Natural killer cell (primary cell): ENCODE measurements at places on chromosomes 6 and 20. TPM values are rescaled to one million over a fixed set of nuclear protein-coding genes. Genes with fewer than 3 reads are reported as not detected.

SAYSD1 gene
- 11.3 TPM for total RNA-seq

DPPA5 gene
- total RNA-seq, result not detected

NT5E gene
- total RNA-seq, result 0.57 TPM

UBD gene
- total RNA-seq, result not detected

PTCRA gene
- total RNA-seq, result 3.7 TPM

DNA sequence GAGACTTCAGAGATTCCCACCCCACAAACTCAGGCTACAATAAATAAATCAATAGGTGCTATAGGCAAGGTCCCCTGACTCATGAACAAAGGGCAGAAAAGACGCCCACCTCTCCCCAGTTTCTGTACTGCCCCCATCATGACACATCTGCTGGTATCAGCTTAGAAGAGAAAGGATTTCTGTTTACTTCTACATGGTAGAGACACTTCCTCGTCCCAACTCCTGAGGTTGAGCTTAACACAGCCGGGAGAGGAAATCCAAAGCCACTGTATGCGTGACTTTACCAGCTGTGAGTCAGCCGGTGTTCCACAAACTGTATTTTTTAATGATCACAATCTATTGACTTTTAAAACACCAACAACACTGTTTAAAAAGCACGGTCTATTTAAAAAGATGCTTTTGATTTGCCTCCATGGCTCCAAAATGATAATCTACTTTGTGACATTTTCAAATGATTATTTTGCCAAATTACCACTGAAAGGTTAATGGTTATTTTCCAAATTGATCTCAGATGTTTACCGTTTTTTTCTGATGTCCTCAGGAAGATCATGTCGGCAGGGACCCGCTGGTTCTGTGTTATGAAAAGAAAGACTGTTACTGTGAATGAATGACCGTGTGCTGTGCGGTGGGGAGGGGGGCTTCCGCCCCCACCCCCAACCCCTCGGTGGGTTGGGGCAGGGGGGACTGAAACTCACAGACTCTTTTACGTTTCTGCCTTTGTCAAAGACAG lies 72.5 kb downstream of the ATP9A start:
- H3K27me3 ChIP-seq, result no peaks in the 10 kb centered on the region
- peaks cover 6% of the 10 kb centered on the region for H3K4me1 ChIP-seq
- H3K27ac ChIP-seq, result no peak overlapping the region
- H3K4me3 ChIP-seq, result no peak overlapping the region

DNA sequence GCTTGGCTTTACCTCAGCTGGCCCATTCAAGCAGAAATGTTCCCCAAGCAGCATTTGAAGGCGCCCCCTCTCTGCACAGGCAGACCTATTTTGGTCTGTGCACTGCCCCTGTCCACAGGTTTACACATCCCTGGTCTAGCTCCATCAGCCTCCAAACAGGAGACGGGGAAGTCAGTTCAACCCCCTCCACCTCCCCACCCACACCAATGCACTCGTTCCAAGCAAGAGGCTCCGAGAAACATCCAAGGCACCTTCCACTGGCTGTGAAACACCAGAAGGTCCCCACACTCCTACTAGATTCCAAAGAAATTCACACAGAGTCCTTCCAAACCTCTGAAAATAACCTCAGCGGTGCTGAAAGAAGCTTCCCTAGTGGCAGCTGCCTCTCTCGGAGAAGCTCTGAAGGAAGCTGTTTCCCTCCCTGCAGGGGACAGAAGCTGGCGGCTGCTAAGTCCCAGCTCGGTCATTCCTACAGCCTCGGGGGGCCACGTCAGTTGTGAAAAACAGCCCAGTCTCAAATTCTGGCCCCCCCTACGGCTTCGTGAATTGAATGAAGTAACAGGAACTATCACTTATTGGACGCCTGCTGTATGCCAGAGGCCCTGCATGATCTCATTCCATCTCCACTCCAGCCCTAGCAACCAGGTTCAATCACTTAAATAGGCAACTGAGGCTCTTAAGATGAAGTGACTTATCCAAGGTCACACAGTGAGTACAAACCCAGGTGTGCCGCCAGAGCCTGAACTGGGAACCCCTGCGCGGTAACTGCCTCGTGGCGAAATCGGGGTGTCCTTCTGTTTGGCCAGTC lies 815 bp downstream of the SPATA2 start:
- H3K27me3 ChIP-seq, result no peaks in the 10 kb centered on the region
- H3K27ac ChIP-seq, result peak overlapping the region; percentile 96
- peak overlapping the region; percentile 82 for H3K4me3 ChIP-seq
- peak; percentile 35 for DNase-seq

DNA sequence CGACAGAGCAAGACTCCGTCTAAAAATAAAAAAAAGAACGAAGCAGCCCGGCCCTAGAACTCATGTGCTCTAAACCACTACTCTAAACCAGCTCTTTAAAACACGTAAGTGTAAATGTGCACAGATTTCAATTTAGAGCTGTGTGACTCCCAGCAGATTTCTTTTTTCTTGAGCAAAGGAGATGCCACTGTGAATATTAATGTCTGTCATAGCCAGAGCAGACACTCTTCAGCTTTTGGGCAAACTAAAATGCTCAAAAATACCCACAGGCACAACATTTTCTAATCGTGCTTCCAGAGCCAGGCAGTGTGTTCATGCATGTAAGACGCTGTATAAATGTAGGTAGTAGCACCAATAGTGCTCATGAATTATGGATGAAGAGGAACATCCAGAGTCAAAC lies 218.9 kb upstream of the PLCB4 start:
- no peak overlapping the region for H3K27ac ChIP-seq
- no peaks in the 10 kb centered on the region for H3K4me1 ChIP-seq
- H3K27me3 ChIP-seq, result no peaks in the 10 kb centered on the region
- DNase-seq, result no peak
- no peaks in the 10 kb centered on the region for H3K36me3 ChIP-seq

DNA sequence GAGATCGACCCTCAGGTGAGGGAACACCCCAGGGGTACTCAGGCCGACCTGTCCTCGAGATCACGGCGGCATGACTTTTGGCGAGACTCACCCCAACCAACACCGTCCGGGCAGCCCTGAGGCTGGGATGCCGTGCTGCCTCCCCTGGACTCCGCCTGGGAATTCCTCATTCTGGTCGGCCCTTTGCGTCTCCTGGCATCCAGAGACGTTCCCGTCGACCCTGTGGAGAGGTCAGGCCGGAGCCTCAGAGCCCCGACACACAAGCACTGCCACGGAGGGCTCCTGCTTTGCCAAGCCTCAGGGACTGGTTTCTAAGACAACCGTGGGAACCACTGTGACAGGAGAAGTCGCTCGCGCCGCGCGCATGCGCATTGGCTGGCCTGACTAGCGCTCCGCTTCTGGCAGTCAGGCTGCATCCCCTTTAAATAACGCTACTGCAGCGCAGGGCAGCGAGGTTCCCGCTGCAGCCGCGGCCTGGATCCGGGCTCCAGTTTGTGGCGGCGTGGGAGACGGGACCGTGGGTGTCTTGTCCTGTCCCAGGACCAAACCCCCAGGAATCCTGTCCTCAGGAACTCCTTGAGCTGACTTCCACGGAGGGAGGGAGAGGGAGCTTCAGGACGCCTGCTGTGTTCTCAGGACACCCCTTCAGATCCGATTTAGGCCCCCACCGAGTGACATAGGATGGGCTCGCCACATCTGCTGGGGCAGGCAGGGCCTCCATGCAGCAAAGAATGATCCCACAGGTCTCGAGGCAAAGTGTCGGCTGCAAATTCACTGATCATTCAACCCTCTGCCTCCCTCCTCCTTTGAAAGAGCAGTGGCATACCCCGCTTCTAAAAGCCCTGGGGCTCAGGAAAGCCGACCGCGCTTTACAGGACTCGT lies 163.2 kb upstream of the ZNF337 start:
- H3K4me3 ChIP-seq, result no peak overlapping the region
- no peaks in the 10 kb centered on the region for H3K36me3 ChIP-seq
- DNase-seq, result peak; percentile 65
- H3K4me1 ChIP-seq, result peaks cover 64% of the 10 kb centered on the region
